ENCODE measurements at places on chromosomes 11 and 22.

DNA sequence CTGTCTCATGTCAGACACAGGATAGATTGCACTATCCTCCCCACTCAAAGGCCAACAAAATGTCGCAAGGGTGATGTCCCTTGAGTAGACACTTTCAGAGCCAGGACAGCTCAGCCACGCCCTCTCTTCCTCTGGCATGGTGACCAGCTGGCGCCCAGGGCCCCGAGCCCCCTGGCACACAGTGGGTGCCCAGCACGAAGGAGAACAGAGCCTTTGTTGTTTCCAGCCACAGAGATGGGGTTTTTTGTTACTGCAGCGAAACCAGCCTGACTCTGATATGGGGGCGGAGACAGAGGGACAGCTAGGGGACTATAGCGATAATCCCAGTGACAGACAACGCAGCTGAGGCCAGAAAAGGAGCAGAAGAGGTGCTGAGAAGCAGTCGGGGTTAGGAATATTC lies 23.3 kb upstream of the CCND1 start:
- DNase-seq, result no peak

DNA sequence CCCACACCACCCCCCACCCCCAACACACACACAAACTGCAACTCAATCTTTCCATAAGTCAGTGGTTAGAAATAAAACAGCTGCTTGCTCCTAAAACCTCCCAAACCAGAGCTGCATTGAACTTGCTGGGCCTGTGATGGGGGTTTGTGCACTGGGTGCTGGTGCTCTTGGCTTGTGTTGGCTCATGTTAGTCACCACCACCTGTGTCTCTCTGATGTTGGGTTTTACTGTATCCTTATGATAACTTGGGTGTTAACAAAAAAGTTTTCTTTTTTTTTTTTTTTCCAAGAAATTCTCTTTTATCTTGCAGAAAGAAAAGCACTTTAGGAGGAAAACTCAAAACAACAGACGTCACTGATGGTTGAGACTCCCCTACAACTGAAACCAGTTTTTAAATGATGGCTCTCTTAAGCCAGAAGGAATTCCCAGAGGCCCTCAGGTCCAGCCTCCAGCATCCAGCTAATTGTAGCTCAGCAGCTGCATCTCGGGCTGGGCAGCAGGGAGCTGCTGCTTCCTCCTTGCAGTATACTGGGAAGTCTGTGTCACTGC lies 79.9 kb upstream of the DRD2 start:
- no peak for DNase-seq

DNA sequence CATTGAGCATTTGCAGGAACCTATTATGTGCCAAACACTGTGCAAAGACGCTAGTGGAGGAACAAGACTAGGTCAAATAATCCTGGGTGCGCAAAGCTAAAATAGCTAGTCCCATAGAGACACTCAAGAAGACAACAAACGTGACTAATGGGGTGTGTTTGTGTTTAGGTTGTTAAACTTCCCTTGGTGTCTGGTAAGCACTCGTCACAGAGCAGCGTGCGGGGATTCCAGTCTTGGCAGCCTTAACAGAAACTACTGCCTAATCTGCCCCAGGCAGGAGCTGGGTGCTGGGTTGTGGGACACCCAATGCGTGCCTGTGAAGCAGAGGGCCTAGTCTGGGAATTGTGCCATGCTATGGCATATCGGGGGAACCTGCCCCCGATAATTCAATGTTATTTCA lies 10.8 kb upstream of the CALCB start:
- no peak for DNase-seq

- no peak for DNase-seq
Measured at GRCh38 chr11:8652140-8652539, 30.3 kb downstream of the TRIM66 start.

GRCh38 chr11:4559527-4560440 lies 14.8 kb downstream of the OR52M1 start:
- no peak for DNase-seq

DNA sequence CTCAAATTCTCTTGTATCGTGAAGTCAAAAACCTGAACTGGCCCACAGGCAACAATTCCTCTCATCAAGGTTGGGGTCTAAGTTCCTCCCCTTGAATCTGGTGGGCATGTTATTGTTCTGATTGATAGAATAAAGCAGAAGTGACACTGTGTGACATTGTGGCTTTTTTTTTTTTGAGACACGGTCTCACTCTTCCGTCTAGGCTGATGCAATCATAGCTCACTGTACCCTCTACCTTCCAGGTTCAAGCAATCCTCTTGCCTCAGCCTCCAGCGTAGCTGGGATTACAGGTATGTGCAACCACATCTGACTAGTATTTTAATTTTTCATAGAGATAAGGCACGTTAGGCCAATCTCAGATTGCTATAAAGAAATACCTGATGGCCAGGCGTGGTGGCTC lies 8.9 kb upstream of the PELI3 start:
- DNase-seq, result no peak

DNA sequence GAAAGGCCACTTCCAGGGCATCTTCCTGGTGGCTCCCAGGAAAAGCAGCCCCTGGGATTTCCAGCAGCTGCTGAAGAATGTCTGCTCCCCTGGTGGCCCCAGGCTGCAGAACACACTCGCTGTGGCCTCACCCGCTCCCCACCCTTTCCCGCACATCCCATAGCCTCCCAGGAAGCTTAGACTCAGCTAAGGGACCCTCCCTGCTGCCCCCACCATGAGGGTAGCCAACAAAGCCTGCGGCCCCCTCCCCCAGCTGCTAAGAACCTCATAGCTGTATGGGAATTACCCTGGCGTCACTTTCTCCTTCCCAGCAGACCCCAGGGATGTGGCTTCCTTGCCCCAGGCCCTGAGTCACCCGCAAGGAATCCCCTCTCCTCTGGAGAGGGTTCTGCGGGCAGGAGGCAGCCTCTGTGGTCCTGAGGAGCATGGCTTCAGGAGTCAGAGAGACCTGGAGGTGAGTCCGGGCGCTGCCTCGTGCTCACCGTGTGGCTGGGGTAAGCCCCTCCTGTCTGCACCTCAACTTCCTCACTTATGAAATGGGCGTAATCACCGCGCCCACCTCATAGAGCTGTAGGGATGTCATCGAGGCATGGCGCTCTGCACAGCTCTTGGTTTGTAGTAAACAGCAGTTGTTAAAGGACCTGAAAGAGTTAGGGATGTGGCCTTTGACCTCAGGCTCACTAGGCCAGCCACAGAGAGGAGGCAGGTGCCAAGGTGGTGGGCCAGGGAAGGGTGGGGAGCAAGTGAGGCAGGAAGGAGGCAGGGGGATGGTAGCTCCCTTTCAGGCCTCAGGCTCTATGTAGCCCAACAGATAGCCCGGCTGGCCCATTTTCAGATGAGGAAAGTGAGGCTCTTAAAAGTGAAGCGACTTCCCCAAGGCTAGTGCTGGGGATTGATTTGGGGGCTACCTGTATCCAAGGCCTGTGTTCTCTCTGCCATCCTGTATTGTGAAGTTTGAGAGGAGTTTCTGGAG lies 71.2 kb downstream of the LRRC32 start:
- DNase-seq, result no peak

DNA sequence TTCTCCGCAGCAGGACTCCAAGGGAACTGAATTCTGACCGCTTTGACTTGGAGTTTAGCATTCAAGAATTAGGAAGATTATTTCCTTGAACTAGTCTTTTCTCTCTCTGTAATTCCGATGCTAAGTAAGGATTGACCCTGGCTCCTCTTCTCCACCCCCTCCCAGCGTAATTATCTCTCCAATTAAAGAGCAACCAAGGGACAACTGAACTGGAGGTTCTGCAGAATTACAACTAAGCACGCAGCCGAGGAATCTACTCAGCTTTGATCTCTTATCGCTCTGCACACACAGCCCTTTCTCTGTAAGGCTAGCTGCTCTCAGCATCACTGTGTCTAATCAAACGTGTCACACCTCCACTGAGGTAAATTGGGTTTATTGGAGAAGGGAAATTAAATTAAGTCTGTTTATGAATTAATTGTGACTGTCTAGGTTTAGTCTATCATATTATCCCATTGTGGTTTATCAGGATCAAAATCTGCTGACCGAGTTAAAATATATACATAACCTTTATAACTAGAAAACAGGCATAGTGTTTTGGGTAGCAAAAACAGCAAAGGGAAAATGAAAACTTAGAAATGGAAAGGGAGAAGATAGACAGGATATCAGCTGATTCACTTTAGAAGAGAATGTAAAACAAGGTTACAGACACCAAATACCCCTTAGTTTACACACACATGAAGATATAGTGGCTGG lies 241.3 kb upstream of the LARGE1 start:
- no peak for DNase-seq

DNA sequence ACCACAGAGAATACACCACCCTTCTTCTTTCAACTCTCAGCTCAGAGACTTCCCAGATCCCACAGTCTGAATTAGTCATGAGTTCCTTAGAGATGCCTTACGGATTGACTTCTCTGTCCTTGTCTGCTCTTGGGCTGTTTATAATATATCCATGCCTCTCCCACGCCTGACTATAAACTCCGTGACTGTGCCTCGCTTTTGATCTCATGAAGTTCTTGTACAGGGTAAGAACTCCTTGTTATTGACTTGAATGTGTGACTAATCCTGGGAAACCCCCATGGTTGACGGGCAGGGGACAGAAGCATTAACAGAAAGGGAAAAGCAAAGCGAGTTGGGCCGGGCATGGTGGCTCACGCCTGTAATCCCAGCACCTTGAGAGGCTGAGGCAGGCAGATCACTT lies 62.4 kb upstream of the POU2AF1 start:
- no peak for DNase-seq

- no peak for DNase-seq
Measured at GRCh38 chr22:32076761-32077084, 33.7 kb downstream of the SLC5A1 start.

GRCh38 chr22:23784215-23784732 lies 2.5 kb upstream of the SMARCB1 start:
- no peak for DNase-seq

DNA sequence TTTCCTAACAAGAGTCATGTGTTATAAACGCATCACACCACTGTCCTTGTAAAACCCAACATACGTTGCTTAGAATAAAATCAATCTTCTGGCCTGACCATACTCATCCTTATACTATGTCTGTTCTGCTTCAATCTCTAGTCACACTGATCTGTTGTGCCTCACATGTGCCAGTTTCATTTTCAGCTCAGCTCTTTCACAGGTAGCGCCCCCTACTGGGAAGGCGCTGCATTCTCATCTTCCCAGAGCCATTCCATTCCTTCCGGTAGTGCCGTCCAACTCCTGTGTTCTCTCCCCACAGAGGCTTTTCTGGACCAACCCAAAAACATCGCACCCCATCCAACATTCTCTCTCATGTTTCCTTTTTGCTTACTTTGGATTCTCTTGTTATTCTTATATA lies 22.2 kb downstream of the CASP5 start:
- DNase-seq, result peak; percentile 17

- DNase-seq, result no peak
Measured at GRCh38 chr11:82978422-82979099, 77.0 kb downstream of the DDIAS start.

DNA sequence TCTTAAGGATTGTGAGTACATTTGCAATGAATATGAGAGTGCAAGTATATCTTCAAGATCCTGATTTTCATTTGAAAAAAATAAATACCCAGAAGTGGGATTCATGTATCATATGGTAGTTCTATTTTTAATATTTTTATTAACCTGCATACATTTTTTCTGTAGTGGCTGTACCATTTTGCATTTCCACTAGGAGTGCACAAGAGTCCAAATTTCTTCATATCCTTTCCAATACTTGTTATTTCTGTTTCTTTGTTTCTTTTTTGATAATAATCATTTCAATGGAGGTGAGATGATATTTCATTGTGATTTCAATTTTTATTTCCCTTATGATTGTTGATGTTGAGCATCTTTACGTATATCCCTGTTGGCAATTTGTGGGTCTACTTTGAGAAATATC lies 759.8 kb upstream of the CNTN5 start:
- no peak for DNase-seq

DNA sequence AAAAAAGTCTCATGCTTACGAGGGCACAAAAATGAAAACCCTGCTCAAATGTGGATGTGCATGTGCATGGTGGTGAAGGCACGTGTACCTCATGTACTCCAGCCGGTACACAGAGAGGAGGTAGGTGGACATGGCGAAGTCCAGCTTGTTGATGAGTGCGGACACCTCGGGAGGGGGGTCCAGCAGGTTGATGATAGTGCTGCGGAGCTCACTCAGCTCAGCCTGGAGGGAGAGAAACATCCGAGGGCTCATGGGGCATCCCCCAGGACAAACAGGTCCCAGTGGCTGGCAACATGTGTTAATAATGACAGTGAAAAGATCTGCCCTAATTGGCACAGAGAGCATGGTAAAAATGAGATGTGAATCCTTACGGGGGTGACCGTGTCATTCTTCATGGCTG lies 9.2 kb upstream of the SERPIND1 start:
- DNase-seq, result no peak

GRCh38 chr11:65444314-65445051 lies 21.9 kb downstream of the NEAT1 start:
- DNase-seq, result no peak
